Tongue (tissue), 3 donors: ENCODE measurements at places on chromosomes 7 and 10. TPM values are rescaled to one million over a fixed set of nuclear protein-coding genes. Genes with fewer than 3 reads are reported as not detected.

Gene FAM25A
- total RNA-seq = 25.8 TPM

Gene CCM2
- 33.7 TPM for total RNA-seq

Gene TMEM178B
- 2.5 TPM for total RNA-seq

- no peak for DNase-seq
Observed at GRCh38 chr10:137606-138005, 2.4 kb downstream of the ZMYND11 start.

GRCh38 chr10:50653758-50654157 lies 30.0 kb upstream of the SGMS1 start:
- no peak for DNase-seq
